H1 (cell line): ENCODE measurements at places on chromosomes 4 and X. TPM values are rescaled to one million over a fixed set of nuclear protein-coding genes. Genes with fewer than 3 reads are reported as not detected.

The CD40LG gene
- not detected in 2 replicates for total RNA-seq

The PIM2 gene
- 180 and 190 TPM in 2 replicates for total RNA-seq

The USP17L21 gene
- not detected in 2 replicates for total RNA-seq

The CENPVL1 gene
- 2.9 and 3.2 TPM in 2 replicates for total RNA-seq

The CDS1 gene
- total RNA-seq, result 13.9 and 15.0 TPM in 2 replicates

The GYPE gene
- total RNA-seq, result not detected in 2 replicates

The HMX1 gene
- total RNA-seq, result 0.26 and 0.34 TPM in 2 replicates

The SLIT2 gene
- total RNA-seq, result 11.7 and 13.7 TPM in 2 replicates

DNA sequence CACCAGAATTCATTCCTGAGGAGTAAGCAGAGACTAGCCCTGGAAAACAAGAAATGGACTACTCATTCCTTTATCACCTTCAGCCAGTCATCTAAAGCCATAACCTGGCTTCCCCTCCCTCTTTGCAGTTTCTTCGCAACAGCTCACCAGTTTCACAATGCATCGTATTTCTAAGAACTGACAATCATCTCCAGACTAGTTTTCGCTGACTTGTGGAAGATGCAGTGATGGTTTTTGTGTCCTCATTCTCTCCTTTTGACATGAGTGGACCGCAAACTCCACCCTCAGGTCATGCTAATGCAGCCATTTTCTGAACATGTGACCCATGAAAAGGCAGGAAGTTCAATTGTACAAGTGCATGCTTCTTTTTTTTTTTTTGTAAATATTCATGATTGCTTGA, 1203.5 kb downstream of the PCDH7 start:
- H3K27ac ChIP-seq, result no peak overlapping the region
- H3K27me3 ChIP-seq, result no peaks in the 10 kb centered on the region
- no peak for DNase-seq

GRCh38 chr4:147732518-147733235, 789 bp downstream of the ARHGAP10 start:
- no peaks in the 10 kb centered on the region for H3K36me3 ChIP-seq
- H3K27me3 ChIP-seq, result peaks cover 37% of the 10 kb centered on the region
- peaks cover 12% of the 10 kb centered on the region; the same call in 1 of the 2 replicates for H3K4me1 ChIP-seq

DNA sequence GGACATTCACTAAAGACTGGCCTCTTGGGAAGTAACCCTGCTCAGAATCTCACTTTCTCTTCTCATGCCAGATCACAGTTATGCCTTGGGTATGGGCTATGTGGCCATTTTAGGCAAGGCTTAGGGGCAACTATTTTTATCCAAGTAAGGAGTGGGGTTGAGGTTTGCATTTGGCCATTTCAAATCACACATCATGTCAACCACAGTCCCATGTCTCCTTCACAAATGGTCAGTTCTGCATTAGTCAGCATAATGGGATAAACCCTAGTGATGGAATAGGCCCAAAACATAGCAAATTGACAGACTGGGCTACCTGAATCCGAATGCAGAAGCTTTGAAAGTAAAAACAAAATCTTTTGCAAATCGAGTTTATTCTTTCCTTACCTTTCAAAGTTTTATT, 827 bp upstream of the RTL3 start:
- no peaks in the 10 kb centered on the region for H3K4me1 ChIP-seq
- H3K4me3 ChIP-seq, result no peak overlapping the region
- H3K36me3 ChIP-seq, result no peaks in the 10 kb centered on the region
- no peak for DNase-seq
- no peak overlapping the region for H3K27ac ChIP-seq

DNA sequence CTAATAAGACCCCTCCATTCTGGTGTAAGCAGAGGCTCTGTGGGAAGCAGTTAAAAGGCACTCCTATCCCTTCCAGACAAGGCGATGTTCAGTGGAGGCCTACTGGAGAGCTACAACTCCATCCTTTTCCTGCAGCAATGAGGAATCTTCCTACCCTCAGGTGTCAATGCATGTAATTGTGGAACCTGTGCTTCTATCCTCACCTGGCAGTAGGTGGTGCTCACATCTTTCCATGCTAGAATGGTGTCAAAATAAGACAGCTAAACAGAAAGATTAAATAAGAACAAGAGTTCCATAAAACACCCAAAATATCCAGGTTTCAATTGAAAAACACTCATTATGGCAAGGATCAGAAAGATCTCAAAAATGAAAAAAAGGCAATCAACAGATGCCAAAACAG, 224.6 kb downstream of the IL15 start:
- no peak for DNase-seq
- no peaks in the 10 kb centered on the region for H3K36me3 ChIP-seq
- no peaks in the 10 kb centered on the region for H3K27me3 ChIP-seq
- no peak overlapping the region for H3K4me3 ChIP-seq

DNA sequence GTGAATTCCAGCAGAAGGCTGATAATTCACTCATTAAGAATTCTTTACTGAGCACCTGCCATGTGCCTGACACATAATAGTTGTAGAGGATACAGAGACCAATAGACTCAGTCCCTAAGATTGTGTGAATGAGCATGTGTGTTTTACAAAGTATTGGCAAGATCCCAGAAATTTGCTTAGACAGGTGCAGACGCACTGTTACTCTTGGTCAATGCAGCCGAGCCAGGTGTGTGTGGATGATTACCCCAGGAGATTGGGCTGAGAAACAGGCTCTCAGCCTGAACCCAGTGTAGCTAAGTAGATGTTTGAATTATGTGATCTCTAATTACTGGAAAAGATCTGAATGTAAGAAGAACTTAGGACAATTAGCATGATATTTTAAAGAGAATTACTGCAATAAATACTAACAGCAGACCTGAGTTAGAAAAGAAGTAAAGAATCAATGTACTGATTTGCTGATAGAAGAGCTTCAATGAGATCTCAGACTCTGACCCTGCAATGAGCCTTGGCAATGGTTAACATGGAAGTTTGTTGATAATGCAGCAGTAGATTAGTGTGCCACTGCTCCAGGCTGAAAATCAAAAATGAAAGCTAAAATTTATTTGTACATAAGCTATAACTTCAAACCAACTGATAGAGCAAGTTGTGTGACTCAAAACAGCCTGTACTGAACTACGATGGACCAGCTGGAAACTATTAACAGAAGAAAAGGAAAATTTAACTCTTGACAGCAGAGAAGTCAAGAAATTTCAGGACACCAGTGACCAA, 32.2 kb upstream of the NDST4 start:
- no peak overlapping the region for H3K27ac ChIP-seq
- H3K4me1 ChIP-seq, result no peaks in the 10 kb centered on the region
- H3K4me3 ChIP-seq, result no peak overlapping the region
- no peaks in the 10 kb centered on the region for H3K27me3 ChIP-seq
- DNase-seq, result no peak
- no peaks in the 10 kb centered on the region for H3K36me3 ChIP-seq

- H3K27me3 ChIP-seq, result no peaks in the 10 kb centered on the region; the same call in 1 of the 2 replicates
- no peaks in the 10 kb centered on the region for H3K4me1 ChIP-seq
- H3K27ac ChIP-seq, result no peak overlapping the region
- no peak for DNase-seq
- H3K4me3 ChIP-seq, result no peak overlapping the region
These were observed 15.0 kb upstream of the HOPX start for GRCh38 chr4:56696056-56696455.

DNA sequence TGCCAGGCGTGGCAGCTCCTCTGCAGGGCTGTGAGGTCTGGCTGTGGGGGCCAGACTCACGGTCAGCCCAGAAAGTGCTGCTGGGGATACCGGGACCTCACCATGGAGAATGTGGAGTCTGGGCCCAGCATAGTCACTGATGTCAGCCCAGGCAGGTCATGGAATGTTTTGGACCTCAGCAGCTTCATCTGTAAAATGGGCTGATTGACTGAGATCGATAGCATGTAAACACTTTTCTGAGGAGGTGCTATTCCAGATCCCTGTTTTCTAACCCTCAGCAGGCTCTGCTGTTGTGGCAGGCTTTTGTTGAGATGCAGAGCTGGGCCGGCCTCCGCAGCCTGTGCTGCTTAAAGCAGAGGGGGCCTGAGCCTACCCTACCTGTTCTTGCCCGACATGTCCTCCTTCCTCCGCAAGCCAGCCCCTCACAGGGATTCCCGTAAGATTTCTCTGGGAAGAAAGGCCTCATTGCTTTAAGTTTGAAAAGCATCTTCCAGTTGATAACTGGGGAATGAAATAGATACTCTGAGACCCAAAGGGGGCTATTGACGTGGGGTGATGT, 38.3 kb upstream of the HGFAC start:
- H3K4me3 ChIP-seq, result no peak overlapping the region
- no peak overlapping the region for H3K27ac ChIP-seq
- H3K36me3 ChIP-seq, result no peaks in the 10 kb centered on the region

DNA sequence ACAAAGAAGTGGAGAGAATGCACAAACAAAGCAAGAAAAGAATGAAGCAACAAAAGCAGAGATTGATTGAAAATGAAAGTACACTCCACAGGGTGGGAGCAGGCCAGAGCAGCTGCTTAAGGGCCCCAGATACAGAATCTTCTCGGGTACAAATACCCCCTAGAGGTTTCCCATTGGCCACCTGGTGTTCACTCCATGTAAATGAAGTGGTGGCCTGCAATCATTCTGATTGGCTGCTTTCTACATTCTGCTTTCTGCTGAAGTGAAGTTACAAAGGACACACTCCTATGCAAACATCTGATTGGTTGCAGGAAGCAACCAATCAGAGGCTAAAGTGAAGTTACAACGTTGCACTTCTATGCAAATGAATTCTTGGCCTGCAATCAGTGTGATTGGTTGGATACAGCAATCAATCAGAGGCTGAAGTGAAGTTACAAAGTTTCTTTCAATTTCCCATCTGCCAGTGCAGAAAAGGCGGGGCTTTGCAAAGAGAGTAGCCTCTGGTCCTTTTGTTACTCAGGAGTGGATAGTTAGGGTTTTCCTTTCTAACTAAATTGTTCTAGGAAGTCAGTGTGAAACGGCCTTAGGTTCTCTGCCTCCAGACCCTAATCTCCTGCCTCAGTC, 19.0 kb upstream of the GPC4 start:
- no peak overlapping the region for H3K4me3 ChIP-seq
- no peak overlapping the region for H3K27ac ChIP-seq
- no peak for DNase-seq
- no peaks in the 10 kb centered on the region for H3K36me3 ChIP-seq

DNA sequence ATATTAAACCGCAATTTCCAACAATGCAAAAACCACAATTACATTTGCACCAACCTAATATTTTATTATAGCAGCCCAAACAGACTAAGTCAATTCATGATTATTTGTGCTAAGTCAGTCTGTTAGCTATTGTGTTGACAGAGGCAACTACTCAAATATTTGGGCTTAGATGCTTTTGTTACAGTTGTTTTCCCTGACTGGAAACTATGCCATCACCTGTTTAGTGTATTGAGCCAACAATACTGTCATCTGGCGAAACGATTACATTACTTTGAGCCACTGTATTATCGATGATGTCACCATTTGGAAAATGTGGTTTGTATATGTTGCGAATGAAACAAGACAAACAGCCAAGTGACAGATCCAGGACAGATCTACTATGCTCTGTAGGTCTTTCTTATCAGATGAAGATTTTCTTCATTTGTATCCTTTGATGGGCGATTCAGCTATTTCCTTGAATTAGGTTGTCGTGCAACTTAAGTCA, 38.7 kb upstream of the INTS6L start:
- H3K4me1 ChIP-seq, result no peaks in the 10 kb centered on the region
- no peaks in the 10 kb centered on the region for H3K27me3 ChIP-seq
- no peak for DNase-seq
- no peaks in the 10 kb centered on the region for H3K36me3 ChIP-seq
- H3K27ac ChIP-seq, result no peak overlapping the region
- H3K4me3 ChIP-seq, result no peak overlapping the region

GRCh38 chr4:602559-602942, 22.8 kb upstream of the PDE6B start:
- H3K4me1 ChIP-seq, result no peaks in the 10 kb centered on the region
- no peak overlapping the region for H3K4me3 ChIP-seq
- no peaks in the 10 kb centered on the region for H3K27me3 ChIP-seq
- DNase-seq, result peak; percentile 76
- no peak overlapping the region for H3K27ac ChIP-seq

- peak; percentile 7 for DNase-seq
- H3K27ac ChIP-seq, result no peak overlapping the region
- no peaks in the 10 kb centered on the region for H3K36me3 ChIP-seq
- H3K27me3 ChIP-seq, result no peaks in the 10 kb centered on the region
- no peak overlapping the region for H3K4me3 ChIP-seq
- no peaks in the 10 kb centered on the region for H3K4me1 ChIP-seq
These were observed 250.5 kb upstream of the GPRIN3 start for GRCh38 chr4:89558147-89558546.

GRCh38 chr4:11133868-11134267, 294.8 kb downstream of the HS3ST1 start:
- no peaks in the 10 kb centered on the region for H3K4me1 ChIP-seq
- no peak overlapping the region for H3K4me3 ChIP-seq
- no peaks in the 10 kb centered on the region for H3K27me3 ChIP-seq
- no peaks in the 10 kb centered on the region for H3K36me3 ChIP-seq

GRCh38 chr4:146450524-146450923, 71.2 kb downstream of the SLC10A7 start:
- no peak overlapping the region for H3K27ac ChIP-seq
- H3K36me3 ChIP-seq, result no peaks in the 10 kb centered on the region
- DNase-seq, result no peak
- H3K27me3 ChIP-seq, result no peaks in the 10 kb centered on the region

- H3K27ac ChIP-seq, result no peak overlapping the region
- H3K4me1 ChIP-seq, result no peaks in the 10 kb centered on the region; the same call in 1 of the 2 replicates
- no peaks in the 10 kb centered on the region; the same call in 1 of the 2 replicates for H3K36me3 ChIP-seq
- no peak for DNase-seq
- H3K27me3 ChIP-seq, result no peaks in the 10 kb centered on the region
- H3K4me3 ChIP-seq, result peak overlapping the region; percentile 68
These were observed 17.8 kb downstream of the TRIM2 start for GRCh38 chr4:153221783-153222706.

- no peak overlapping the region for H3K27ac ChIP-seq
- H3K36me3 ChIP-seq, result no peaks in the 10 kb centered on the region
- H3K4me3 ChIP-seq, result no peak overlapping the region
- no peaks in the 10 kb centered on the region for H3K27me3 ChIP-seq
These were observed 479.5 kb downstream of the SPRY1 start for GRCh38 chr4:123876143-123876542.

GRCh38 chr4:104519588-104519987, 24.9 kb upstream of the CXXC4 start:
- no peak overlapping the region for H3K27ac ChIP-seq
- no peaks in the 10 kb centered on the region for H3K4me1 ChIP-seq
- H3K36me3 ChIP-seq, result no peaks in the 10 kb centered on the region
- DNase-seq, result no peak
- no peak overlapping the region for H3K4me3 ChIP-seq
- H3K27me3 ChIP-seq, result no peaks in the 10 kb centered on the region

- no peak overlapping the region for H3K27ac ChIP-seq
- H3K4me3 ChIP-seq, result peak overlapping the region; percentile 64
- no peaks in the 10 kb centered on the region for H3K36me3 ChIP-seq
These were observed 13.7 kb downstream of the PPP2R3B start for GRCh38 chrX:372856-373640.
